T-helper 2 cell (primary cell): ENCODE measurements at places on chromosomes 2 and 18.
A peak's percentile ranks its signal among the peaks of the same experiment; 100 is the strongest.

DNA sequence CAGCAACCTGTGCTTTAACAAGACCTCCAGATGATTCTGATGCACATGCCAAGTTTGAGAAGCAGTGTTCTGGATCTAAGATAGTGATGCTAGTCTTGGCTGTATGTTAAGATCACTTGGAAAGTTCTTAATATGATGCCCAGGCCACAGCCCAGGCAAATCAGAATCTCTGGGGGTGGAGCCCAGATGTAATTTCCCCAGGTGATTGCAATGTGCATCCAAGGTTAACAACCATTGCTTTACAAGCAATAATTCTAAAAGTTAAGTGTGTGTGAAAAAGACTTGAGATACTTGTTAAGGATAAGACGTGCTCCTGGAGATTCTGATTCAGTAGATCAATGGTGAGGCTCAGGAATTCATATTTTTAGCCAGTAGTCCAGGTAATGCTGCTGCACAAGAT lies 44.3 kb upstream of the MYO1B start:
- DNase-seq: no peak

GRCh38 chr18:67694787-67695186 lies 178.3 kb upstream of the DSEL start:
- DNase-seq: no peak

DNA sequence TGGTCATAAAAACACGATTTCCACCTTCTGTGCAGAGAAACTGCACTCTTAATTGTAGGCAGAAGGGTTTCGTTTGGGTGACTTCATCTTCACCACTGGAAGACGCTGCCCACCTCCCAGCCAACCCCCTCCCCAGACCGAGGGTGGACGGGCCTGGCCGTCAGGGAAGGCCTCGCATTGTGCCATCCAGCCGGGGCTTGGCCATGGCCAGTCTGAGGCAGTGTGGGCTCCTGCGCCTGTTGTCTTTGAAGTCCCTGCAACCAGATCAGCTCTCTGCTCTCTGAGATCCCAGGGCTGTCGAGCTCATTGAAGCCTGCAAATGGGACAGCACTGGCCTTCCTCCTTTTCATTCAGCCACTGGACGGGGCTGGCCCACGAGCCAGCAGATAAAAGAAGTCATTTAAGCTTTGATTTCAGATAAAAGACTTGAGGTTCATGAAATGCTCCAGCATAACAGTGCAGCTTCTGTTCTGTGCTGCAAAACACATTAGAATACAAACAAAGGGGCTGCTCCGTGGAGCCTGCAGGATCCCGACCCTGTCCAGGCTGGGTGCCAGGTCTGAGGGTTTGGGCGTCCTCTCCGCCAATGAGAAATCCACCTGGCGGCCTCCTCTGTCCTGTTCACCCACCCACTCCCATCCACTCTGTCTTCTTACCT lies 253.5 kb downstream of the LDLRAD4 start:
- no peak for DNase-seq

DNA sequence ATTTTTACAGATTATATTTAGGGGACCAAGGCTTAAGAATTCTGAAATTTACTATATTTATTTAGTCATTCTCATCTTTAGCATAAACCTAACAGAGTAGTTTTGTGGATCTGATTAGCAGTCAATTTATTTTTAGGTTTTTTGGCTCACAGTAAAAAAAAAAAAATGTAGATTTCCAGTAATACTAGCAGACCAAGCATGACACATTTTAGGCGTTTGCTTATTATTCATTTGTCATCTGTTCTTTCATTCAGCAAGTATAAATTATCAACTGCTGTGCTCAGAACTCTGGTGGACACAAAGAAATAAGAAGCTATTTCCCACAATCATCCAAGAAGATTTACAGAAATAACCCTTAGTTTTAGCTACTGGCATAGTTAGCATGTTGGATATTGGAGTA lies 20.6 kb downstream of the PDE1A start:
- DNase-seq: no peak

- DNase-seq: peak; percentile 33
These were observed 63.3 kb downstream of the RPIA start for GRCh38 chr2:88754585-88755320.

DNA sequence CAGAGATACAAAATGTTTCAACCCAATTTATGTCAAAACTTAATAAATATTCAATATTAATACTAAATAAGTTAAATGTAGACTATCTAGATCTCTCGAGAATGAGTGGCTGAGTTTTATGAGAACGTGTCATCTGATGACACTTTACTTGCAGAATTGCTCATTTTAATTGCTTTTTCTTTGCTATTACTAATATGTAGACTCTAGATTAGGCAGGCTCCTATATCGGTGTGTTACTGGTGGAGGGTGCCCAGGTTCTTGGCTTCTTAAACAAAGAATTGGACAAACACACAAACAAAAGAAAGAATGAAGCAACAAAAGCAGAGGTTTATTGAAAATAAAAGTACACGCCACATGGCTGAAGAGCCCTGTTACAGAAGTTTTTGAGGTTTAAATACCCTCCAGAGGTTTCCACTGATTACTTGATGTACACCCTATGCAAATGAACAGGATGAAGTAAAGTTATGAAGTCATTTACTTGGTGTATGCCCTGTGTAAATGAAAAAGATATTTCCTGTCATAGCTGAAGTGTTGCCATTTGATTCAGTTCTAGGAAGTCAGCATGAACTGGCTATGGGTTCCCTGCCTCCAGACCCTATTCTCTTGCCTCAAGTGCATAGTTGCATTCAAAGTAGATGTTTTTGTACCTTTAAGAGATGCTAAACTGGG lies 122.9 kb upstream of the ITGA4 start:
- DNase-seq: no peak
